Stimulated activated naive CD8-positive, alpha-beta T cell treated with anti-CD3 and anti-CD28 coated beads, Interleukin-15, amount 100 ng/mL, for 72 hours (primary cell): ENCODE measurements at places on chromosomes 11 and 22.

- no peak for DNase-seq
These were observed 24.0 kb upstream of the ATXN10 start for GRCh38 chr22:45647532-45648225.

DNA sequence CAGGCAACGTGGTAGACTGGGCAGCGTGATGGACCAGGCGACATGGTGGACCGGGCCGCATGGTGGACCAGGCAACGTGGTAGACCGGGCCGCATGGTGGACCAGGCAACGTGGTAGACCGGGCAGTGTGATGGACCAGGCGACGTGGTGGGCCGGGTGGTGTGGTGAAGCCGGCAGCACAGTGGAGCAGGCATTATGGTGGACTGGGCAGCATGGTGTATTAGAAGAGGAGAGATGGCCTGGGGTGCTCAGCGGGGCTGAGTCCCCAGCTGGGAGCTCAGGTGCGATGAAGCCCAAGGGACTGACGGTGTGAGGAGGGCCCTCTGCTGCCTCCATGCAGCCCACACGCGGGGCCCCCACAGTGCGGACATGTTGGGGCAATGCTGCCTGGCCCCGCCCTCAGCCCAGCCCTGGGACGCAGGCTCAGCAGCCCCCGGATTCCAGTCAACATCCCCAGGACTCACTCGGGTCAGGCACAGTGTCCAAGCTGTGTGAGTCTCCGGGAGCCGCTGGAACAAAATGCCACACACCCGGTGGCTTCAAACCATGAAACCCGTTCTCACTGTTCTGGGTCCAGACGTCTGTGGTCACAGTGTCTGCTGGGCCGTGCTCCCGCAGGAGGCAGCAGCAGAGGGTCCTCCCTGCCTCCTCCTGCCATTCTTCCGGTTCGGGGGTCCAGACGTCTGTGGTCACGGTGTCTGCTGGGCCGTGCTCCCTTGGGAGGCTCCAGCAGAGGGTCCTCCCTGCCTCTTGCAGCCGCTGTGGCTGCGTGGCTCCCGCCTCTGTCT is 1084.9 kb downstream of the BRD1 start:
- no peak for DNase-seq

GRCh38 chr11:22922672-22923071 is 62.4 kb upstream of the CCDC179 start:
- DNase-seq, result no peak

DNA sequence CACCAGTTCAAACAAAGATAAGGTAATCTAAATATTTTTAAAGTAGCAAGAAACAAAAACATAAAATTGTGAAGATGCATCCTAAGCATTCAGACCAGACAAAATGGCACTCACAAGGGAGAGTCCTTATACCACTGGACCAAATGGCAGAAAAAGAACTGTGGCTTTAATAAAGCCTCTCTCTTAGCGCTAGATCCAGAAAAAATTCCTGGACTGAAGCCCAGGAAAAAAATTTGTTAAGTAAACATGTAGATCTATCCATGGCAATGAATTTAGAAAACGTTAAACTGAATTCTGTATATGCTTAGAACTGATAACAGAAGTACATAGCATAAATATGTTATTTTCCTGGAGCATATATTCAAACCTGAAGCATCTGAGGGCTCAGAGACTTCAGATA is 11.8 kb upstream of the CD59 start:
- DNase-seq, result no peak

DNA sequence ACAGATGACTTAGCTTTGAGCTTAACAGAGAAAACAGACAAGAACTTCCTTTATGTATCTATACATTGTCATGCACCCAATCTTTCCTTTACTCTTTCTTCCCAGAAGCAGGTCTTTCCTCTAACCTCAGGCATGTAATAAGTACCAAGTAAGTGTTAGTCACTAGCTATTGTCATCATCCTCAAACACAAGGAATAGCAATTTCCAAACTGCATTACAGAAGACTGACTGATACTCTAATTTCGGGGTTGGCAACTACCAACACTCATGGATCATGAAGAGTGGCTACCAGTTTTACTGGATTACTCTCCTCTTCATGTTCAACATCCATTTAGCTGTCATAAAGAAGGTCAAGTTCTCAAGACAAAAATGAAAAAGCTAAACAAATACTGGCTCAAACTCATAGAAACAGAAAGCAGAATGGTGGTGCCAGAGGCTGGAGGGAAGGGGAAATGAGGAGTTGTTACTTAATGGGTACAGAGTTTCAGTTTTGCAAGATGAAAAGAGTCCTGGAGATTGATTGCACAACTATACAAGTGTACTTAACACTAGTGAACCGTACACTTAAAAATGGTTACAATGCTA is 111.6 kb downstream of the SIK3 start:
- DNase-seq, result peak; percentile 41

GRCh38 chr22:44097263-44098020 is 73.3 kb downstream of the PARVB start:
- DNase-seq, result no peak

DNA sequence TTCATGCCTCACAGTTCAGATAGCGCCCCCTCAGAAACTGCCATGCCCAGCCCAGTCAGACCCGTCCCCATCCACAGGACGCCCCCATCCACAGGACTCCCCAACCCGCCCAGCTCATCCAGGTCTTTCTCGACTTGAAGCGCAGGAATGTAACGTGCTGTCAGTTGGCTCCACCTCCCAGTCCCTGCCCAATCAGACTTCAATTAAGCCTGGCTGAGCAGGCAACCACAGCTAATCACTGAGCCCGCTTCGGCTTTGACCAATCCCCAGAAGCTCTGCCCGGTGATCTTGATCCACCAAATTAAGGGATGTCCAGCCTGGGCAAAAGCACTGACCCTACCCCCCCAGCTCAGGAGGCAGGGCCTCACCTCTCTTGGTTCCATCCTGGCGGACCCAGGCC is 10.5 kb upstream of the MFNG start:
- DNase-seq, result no peak

GRCh38 chr11:69359735-69360480 is 66.0 kb downstream of the MYEOV start:
- no peak for DNase-seq

DNA sequence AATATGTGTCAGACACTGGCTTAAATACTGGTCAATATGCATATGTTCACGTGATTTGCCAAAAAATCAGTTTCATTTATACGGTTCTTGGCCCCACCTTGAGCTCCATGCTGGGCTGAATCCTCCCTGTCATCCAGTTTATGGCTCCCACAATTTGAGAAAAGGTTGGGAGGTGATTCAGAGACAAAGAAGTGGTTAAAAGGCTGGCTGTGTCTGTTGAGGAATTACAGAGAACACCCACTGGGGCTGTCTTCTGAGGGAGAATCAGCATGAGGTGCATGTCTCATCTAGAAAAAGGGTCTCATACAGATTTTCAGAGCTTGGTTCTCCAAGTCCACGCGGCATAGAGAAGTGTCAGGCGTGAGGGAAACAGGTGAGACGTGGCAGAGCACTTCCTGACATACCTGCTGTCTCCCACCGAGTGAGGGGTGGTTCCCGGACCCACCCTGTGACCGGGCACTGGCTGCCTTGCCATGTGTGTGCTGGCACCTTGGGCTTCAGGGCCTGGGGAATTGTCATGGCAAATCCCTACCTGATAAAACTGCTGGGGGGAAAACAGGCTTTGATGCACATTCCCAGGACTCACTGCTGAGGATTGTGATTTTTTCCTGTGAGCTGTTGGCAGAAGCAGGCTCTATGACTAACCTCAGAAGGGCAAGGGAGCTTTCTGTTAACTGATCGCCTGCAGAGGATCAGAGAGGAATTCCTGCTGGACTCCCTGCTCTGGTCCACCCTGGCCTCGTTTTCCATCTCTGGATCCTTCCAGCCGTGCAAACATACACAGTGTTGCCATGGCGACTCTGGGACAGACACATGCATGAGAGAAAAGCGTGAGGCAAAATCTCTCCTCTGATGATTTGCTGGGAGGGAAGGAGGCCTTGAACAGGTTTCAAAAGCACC is 223.6 kb downstream of the ADAMTS15 start:
- DNase-seq, result no peak

DNA sequence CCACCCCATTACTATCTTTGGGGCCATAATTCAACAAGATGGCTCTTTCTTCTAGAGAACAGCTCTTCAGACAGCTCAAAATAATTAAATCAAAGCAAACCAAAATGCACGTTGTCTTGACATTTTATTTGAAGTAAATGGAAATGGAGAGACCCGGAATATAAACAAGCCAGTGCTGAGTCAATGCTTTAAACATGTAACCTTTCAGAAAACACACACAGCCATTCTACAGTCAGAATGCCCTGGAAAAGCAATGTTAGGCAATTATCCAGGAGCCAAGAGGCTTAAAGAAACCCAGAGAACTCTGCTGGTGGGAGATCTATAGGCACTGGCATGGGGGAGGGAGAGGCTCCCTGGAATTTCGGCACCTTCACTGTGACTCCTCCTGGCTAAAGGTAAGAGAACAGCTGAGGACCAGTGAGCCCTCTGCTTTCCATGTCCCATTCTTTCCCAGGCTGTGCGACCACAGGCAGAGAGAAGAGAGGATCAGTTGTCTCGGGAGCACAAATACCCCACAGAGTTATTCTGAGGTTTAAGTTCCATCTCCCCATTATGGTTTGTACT is 254.0 kb upstream of the CCDC90B start:
- DNase-seq, result no peak

DNA sequence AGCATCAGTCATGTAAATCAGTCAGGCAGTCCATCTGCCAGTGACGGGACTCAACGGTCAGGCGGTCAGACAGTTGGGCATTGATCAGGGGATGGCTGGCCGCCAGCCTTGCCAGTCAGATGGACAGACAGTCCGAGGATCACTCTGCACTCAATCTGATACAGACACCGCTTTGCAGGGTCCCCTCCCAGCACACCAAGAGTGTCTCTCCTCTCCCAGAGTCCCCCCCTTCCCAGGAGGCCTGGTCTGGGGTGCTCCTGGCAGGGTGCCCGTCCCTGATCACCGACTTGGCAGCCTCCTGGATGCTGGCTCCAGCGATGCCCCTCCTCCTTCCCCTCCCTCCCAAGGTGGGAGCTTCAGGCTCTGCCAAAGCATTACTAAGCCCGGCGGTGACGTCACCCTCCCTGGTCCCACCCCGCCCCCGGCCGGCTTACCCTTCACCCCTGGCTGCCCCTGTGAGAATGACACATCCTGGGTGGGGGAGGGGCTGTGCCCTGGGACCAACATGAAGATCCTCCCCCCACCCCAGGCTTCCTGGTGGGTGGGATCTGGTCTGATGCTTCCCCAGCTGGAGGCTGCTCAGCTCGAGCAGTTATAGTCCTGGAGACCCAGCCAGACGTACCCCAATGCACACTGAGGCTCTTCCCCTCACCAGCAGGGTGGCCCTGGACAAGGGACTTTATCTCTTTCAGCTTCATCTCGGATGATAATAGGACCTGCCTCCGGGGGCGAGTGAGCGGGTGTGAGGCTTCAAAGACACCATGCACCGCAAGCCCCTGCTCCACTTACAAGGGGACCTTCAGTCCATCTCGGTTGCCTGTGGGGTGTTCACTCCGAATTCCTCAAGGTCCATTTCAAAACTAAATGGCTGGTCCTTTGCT is 69.2 kb downstream of the CD82 start:
- no peak for DNase-seq

DNA sequence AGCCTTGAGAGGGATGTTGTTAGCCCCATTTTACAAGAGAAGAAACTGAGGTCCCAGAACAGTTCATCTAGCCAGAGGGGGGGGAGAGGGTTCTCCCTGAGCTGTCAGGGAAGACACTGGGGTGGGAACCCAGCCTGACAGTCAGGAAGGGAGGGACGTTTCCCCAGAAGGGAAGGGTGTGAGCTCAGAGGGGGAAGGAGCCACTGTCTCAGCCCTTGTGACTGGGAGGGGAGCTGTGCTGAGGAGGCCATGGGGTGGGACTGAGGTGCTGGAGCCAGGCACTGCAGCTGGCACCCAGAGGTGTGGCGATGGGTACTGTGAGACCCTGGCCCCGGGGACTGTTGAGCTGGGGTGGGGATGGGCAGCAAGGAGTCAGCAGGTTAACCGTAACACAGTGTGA is 35.7 kb downstream of the DAGLA start:
- no peak for DNase-seq

DNA sequence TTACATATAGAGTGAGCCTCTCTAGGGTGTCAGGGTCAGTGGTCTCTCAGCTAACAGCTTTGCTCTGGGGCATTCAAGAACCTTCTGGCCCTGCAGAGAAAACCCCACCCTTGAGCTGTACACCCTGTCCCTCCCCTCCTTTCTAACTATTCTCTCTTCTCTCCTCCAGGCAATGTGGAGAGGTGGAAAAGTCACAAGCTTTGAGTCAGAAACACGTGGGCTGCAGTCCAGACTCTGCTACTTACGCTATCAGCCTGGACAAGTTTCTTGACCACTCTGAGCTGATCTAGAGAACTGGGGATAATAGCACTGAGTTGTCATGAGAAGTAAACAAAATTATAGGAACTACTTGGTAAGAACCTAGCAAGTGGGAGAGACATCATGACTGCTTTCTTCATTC is 10.7 kb upstream of the FAM83F start:
- DNase-seq, result no peak

- DNase-seq, result no peak
These were observed 98.6 kb downstream of the KIF18A start for GRCh38 chr11:28009388-28009787.

DNA sequence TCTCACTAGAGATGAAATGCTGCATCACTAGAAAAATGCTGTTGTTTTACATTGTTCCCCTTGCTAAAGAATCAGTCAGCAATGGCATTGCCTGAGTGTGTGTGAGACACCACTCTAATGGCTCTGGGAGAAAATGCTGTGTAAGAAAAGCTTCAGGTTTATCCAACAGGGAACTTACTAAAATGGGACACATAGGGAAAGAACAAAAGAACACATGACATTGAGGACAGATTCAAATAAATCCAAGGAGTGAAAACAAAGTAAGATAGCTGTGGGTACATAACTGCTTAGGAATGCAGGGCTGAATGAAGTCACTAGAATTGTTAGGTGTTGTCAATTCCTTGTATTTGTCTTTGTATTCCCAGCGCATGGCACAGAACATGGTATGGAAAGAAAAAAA is 24.2 kb downstream of the BLID start:
- no peak for DNase-seq

DNA sequence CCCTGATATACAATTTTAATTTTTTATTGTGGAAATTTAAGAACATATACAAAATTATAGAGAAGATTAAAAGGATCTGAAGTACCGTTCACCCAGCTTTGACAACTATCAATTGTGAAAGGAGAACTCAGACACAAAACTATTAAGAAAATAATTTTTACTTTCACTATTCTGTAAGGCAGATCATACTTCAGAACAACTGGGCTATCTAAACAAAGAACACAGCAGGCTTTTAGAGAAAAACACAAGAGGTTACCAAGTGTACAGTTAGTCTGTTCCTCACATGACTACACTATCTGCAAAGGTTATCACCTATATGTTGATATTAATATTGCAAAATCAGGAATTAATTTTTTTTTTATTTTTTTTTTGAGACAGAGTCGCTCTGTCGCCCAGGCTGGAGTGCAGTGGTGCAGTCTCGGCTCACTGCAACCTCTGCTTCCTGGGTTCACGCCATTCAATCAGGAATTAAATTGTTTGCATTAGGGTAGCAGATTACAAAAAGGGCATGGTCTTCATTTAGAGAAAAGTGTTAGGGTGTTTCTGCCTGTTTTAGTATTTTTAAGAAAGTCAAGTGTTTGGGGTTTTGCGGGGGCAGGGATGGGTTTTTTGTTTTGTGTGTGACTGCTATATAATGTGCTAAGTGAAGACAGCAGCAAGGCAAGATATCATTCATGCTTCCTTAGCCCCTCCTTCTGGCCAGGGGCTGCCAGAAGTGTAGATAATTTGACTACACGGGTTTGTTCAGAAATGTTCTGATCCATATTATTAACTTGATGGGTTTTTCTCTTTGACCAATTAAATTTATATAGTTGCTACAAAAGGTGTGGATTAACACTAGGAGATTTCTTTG is 27.6 kb upstream of the SIK2 start:
- no peak for DNase-seq
